Activated naive CD8-positive, alpha-beta T cell treated with anti-CD3 and anti-CD28 coated beads, Interleukin-2, amount 50 U/mL, for 16 hours (primary cell): ENCODE measurements at places on chromosomes 7 and 10.

DNA sequence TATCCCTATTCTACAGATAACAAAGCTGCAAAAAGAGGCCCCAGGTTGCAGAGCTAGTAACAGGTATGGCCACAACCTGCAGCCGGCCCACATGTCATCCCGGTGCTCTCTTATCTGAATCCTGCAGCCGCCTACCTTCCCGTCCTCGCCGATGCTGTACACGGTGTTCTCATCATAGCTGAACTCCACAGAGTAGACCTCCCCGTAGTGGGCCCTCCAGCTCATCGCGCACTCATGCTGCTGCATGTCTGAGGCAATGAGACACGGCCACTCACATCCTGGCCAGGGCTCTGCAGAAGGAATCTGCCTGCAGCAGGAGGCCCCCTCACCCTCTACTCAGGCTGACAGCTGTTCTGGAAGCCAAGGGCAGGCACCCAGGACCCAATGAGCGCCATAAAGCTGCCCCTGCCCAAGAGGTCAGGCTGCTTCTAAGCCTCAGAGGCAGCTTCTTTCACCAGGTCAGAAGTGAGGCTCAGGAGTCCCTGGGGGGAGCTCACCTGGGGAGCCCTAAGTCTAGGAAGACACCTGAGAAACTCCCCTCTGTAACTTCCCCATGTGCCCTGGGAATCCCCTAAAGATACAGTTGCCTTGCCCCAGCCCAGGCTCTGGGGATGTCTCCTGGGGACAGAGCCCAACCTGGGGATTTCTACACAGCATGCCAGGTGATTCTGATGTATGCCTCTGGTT lies 17.9 kb upstream of the CYREN start:
- DNase-seq: no peak

- DNase-seq: no peak
Measured at GRCh38 chr10:99700649-99701048, 31.3 kb downstream of the COX15 start.

- DNase-seq: no peak
Measured at GRCh38 chr10:19819419-19820033, 3.3 kb downstream of the PLXDC2 start.

- DNase-seq: peak; percentile 46
Measured at GRCh38 chr7:150778738-150779301, 21.3 kb downstream of the TMEM176B start.

DNA sequence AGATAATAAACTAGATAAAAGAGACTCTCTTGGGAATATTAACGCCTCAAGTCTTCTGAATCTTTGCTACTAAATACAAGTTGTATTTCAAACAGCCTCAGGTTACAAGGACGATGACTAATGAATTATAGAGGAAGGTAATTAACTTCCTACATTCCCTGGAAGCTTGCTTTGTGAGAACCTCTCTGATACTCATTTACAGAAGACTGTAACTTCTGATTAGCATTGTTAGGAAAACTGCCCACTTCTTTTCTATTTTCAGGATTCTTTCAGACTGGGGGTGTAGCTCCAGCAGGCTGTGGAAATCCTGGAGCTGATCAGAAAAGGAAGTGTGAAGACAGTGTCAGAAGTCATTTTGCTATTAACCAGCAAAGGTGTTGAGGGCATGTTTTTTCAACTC lies 316.7 kb upstream of the NPSR1 start:
- no peak for DNase-seq

DNA sequence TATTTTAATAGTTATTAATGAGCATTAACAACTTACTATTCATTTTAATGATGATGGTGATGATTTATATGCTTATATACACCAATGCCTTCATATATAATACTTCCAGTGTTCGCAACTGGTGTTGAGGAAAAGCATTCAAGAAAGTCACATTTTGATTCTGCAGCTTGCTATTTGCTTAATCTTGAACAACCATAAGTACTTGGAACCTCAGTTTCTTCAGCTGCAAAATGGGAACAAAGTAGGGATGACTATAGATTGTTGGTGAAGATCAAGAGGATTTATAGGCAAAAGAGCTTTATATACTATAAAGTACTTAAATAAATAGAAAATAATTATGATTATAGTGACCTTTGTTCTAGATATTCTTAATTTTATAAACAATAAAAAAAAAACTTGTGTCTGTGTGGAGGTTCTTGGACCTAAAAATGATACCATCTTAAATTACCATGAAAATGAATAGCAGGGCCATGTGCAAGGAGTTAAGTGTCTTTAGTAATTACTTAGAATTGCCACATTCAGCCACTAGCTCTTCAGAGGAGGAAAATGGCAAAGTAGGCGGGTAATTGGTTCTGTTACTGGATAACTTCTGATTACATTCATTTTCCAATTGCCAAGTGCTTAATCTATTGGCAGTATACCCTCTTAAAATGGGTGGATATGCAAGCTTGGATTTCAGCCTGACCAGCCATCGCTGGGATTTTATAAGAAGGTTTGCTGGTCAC lies 4.5 kb downstream of the ARID5B start:
- DNase-seq: no peak

DNA sequence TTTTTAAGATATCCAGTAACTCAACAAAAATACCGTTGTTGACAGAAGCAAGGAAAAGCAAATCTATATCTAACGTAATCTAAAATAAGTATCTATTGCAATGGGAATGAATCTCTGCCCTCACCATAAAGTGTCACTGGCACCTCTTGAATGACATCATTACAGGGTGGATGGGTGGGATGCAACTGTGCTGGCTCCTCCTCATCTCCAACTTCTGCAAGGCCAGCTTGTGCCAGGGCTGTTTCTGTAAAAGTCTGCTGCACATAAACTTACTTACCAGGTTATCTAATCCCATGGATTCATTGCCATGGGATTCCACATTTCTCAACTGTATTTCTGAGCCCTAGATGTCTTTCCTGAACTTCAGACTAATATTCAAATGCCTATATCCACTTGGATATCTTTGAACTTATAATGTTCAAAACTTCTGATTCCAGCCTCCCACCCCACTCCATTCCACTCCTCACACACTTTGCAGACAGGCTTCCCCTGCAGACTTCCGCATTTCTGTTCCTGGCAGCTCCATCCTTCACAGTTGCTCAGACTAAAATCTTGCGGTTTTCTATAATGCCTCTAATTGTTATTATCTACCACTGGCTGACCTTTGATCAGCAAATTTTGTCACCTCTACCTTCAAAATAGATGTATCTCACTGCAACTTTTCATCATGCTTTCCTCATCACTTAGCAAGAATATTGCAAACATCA lies 10.7 kb downstream of the FGL2 start:
- no peak for DNase-seq

DNA sequence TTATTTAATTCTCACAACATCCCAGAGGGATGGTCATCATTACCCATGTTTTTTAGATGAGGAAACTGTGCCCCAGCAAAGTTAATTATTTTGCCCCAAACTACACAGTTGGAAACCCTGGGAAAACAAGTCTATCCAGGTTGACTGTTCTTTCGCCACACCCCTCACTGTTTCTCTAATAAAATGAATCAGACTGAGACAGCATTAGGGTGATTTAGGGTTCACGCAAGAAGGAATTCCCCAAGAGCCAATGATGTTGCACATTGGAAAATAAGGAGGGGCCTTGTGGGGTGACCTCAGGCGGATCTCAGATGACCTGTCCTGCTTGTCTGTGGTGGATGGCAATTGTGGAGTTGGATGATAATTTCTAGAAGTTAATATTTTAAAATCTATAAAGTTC lies 135.7 kb upstream of the TBX20 start:
- DNase-seq: no peak

DNA sequence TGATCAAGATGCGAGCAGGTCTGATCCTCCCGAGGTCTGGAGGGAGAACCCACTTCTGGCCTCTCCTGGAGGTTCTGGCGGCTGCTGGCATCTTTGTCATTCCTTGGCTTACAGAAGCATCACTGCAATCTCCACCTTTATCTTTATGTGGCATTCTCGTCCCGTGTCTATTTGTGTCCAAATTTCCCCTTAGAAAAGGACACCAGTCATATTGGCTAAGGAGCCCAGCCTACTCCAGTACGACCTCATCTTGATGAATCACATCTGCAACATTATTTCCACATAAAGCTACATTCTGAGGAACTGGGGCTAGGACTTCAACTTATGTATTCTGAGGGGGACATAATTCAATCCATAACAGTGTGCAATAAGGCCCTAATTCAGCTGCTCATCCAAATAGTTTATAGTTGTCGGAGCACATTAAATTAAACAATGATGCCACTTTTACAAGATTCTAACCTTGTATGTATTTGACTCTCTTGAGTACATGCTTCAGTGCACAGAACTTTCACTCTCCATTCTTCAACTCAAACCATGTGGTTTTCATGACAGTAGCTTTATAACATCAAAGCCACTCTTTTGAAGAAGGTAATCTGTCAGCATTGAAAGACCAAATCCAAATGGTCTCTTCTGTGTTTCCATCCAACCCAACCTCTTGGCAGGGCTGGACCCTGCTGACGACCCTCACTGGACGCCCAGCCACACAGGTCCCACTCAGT lies 86.2 kb upstream of the DDC start:
- no peak for DNase-seq

DNA sequence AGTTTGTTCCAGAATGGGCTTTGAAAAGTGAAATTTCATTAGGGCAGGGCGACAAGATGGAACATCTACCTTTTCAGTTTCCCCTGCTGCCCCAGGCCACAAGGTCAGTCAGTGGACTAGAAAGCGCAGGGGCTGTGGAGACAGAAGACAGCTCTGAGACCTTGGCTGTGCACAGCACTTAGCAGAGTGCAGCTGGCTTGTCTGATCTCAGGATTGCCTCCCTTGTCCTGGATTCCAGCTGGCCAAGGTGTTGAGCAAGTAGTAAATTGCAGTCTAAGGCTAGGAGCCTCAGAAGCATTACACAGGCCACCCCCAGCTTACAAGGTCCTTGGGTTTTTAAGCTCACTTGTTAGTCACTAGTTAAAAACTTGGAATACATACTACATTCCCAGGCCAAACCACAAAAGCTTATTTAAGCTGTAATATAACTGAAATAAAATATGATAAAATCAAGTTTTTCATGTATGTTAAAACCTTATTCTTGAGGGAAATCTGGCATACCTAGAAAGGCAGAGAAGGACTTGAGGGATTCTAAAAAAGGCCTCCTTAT lies 67.3 kb upstream of the NPY start:
- no peak for DNase-seq

- no peak for DNase-seq
Measured at GRCh38 chr10:4770801-4771553, 55.0 kb upstream of the AKR1E2 start.
